ENCODE measurements at places on chromosomes 6 and 20.
A peak's percentile ranks its signal among the peaks of the same experiment; 100 is the strongest.

DNA sequence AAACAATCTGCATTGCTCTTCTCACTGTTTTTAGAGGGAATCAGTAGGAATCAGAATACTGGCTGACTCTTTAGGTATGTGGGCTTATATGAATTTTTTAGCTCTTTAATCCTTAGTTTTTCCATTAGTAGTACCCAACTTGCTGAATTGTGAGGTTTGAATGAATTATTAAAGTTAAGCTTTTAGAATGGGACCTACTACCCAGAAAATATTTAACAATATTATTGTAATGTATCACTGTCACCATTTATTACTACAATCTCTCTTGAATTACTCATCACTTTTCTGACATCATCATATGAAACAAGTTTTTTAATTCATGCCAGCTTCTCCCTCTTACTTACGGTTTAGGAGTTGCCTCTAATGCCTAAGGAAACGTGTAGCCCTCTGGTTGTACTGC is 212.7 kb downstream of the BCKDHB start:
- no peak for DNase-seq

DNA sequence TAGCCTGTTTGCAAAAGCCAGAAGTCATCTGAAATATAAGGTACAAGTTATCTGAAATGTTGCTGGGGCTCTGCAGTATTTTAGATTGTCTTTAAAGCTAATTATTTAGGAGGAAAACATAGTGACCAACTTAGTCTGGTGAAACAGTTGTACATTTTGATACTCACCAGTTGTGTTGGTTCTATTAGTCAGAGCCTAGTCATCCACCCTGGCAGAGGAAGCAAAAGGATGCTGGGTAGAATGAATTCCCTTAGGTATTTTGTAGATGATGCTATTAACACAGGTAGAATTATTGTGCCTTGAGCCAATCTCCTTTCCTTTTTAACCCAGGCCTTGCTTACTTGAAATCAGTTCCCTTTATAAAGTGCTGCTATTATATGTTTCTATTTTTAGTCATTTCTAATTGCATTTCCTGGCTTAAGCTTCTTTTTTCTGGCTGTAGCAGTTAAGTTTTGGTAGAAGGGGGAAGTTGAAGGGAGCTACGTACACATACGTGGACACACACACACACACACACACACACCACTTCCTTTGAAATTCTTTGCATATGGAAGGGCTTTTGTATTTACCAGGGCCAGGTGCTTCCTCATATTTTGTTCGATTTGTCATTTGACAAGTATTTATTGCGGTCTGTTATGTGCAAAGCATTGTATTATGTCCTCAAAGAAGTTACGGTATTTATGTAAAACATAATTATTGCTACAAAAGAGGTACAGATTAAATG is 82.4 kb downstream of the RTN4IP1 start:
- DNase-seq = no peak

DNA sequence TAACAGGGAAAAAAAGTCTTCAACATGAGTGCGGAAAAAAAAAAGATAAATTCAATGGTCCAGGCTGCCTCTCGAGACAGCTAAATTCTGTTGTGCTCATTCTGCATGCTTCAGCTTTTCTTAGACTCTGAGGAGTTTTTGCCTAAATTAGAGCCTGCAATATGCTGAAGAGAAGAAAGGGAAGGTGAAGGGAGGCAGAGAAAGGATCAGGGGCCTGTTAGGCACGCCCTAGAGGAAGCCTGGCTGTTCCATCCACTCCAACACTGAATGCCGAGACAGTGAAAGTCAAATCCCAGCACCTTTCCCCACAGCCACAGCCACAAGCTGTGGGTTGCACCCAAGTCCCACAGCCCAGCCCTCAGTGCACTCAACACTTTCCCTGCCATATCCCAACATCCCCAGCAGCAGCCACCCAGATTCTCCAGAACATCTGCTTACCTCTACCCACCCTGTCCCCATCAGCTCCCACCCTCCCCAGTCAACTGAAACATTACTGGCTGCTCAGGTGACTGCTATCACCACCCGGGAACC is 37.3 kb downstream of the PREX1 start:
- no peak for DNase-seq

GRCh38 chr6:56649782-56650181 is 7.1 kb upstream of the DST start:
- no peak for DNase-seq

DNA sequence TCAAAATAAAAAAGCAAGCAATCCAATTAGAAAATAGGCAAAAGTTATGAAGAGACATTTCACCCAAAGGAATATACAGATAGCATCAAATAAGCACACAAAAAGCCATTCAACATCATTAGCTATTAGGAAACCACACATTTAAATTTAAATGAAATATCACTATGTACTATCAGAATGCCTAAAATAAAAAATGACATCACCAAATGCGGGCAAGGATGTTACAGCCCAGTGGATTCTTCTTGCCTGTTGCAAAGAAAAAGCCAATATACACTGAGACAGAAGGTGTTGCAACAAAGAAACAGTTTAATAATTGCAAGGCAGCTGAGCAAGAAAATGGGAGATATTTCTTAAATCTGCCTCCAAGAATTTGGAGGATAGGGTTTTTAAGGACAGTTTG is 31.0 kb upstream of the MBOAT1 start:
- no peak for DNase-seq

DNA sequence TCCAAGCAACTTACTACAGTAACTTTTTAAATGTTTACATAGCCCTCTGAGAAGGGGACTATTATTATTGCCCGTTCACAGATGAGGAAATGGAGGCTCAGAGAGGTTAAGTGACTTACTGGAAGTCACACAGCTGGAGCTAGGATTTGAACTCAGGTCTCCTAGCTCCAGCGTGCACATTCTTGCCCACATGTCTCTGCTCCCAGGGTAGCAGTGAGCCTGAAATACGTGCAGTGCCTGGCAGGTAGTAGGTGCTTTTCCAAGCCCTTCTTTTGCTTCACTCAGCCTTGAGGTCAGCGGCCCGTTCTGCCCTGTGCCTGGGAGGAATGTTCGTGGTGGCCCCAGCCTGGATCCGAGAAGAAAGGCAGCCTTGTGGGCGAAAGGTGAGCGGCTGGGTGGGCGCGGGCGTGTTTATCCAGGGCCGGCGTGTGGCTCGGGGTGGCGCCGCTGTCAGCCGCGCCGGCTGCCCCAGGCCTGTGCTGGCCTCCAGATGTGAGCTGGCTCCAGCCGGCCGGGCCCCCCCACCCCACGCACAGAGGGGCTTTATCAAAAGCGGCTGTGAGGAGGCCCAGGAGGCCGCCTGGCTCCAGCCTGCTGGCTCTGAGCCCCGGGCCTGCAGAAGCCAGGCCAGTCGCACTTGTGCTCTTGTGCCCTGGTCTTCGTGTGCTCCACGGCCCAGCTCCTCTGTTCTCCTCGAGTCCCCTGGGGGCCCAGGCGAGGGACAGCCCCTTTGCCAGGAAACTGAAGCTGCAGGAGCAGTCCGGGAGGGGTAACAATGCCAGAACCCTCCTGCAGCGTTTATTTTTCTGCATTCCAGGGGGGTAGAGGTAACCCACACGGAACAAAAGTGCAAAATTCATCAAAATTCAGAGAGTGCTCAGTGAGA is 58.1 kb downstream of the UBE2V1 start:
- no peak for DNase-seq

- DNase-seq = no peak
Measured at GRCh38 chr6:84731901-84732300, 32.5 kb downstream of the TBX18 start.

DNA sequence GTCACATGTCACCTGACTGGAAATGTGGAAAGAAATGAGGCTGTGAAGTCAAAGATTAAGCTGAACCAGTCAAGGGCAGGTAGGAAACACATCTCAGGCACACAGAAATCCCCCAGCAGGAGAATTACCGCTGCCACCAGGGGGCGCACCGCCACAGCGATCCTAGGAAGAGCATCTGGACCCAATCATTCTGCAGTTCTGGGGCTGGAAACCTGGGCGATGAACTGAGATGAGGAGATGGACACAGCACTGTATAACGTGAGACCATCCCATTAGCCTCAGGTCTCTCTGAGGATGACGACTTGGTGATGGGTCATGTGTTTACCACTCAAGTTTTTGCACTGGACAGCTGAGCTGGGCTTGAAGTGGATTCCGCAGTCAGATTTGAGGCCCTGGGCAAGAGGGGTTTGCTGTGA is 6.5 kb upstream of the SLC24A3 start:
- peak; percentile 78 for DNase-seq

DNA sequence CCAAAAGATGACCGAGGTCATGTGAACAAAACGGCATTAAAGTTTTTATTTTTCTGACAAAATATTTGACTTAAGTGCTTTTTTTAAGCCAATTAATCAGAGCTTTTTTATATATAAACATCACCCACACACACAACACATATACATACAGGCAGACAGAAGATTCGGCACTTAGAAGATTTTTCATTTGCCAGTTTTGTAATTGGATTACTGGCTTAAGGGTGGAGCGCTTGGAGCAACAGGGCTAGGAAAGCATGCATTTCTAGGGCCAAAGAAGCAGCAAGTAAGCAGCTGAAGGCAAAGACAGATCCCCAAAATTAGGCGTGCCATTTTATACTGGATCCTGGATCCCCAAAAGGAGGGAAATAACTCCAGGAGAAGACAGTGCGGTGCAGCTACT is 30.3 kb downstream of the SAMD5 start:
- no peak for DNase-seq

GRCh38 chr6:6984585-6985366 is 123.0 kb upstream of the RREB1 start:
- DNase-seq = no peak

DNA sequence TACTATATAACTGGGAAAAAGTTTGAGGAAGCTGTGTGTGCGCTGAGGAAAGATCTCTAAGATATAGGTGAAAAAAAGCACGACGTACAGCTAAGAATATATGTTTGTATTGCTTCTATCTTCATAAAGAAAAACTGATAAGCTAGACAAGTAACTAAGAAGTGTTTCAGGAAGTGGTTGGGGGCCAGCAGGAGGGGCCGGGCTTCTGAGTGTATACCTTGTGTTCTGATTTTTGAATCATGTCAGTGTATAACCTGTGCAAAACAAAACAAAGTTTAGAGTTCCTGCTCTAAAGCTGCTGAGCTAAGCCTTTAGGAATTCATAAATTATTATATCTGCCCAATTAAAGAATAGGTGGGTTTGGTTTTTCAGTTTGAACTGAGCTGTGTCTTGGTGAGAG is 7.9 kb upstream of the OSER1 start:
- peak; percentile 48 for DNase-seq

- no peak for DNase-seq
Measured at GRCh38 chr6:70758883-70759282, 91.2 kb downstream of the SMAP1 start.

DNA sequence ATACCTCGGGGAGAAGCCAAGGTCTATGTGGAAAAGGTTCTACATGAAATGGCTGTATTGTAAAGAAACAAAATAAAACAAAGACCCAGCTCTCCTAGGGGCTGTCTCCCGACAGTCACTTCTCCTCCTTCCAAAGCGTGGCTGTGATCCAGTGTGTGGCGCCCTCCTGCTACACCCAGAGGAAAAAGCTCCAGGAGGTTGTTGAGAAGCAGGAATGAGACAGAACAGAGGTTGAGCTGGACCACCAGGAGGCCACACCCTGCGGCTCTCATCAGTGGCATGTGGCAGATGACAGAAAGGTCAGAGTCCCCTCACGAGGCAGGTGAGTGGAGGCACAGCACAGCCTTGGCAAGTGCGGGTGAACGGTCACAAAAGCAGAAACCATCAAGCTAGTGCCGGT is 236.0 kb downstream of the TBXT start:
- no peak for DNase-seq

DNA sequence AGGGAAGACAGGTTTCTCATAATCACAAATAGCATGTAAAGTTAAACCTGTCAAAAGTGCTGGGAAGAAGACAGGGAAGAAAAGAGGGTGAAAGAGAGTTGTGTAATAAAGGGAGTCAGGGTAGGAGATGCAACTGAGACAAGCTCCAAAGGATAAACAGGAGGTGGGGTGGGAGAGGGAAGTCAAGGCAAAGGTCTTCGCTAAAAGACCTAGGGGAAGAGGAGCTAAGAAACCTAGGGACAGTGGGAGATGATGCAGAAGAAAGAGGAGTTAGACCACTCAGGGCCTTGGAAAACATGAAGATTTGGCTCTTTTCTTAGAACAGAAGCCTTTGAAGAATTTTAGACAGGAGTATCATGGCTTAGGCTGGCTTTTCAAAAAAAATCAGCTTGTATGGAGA is 7.0 kb downstream of the PRR3 start:
- DNase-seq = no peak

DNA sequence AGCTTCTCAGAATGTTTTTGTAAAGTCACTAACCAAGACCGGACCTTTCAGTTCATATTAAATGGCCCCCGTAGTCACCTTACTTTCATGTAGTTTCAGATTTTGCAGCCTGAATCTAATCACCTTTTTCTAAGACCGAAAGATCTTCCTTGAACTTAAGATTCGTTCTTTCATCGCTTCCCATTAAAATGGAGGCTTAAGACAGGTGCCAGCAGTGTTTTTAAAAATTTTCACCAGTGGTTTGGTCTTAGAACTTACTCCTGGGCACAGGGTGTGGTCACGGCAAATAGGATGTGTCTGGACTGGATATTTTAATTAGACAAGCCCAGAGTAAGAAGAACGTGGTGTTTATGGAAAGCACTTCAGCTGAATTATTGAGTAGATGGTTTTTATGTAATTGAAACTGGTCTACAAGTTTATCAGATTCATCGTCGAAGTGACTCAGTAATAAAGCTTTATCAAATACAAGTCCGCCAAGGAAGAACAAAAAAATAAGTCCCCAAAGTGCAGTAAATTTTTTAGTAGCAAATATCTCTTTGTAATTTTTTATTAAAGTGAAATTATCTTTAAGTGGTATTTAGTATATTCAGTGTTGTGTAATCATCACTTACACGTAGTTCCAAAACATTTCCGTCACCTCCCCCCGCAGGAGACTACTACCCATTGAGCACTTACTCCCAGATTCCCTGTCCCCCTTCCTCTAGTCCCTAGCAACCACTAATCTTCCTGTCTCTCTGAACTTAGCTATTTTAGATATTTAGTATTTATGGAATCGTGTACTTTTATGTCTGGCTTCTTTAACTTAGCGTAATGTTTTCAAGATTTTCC is 868 bp downstream of the SRSF3 start:
- DNase-seq = no peak

DNA sequence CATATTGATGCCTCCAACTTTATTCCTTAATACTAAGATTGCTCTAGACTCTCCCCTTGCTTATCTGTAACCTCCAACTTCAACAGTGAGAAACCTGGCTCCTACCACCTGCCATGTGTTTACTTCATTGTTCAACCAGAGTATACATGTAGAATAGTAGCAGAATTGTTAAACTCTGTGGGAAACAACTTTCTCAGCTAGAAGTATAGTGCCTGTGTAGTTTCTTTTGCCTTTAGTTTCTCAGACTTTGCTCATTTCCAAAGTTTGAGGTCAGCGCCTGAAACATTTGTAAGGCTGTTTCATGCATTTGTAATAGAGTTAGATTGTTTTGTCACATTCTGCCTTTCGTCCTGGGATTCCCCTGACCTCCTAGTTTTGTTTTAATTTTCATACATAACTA is 34.9 kb upstream of the HECA start:
- DNase-seq = no peak

- DNase-seq = no peak
Measured at GRCh38 chr6:37779111-37779800, 40.3 kb upstream of the ZFAND3 start.

GRCh38 chr20:62900692-62901584 is 25.4 kb downstream of the DIDO1 start:
- no peak for DNase-seq

Measured in activated T-cell treated with anti-CD3 and anti-CD28 coated beads, Interleukin-2, amount 50 U/mL, for 48 hours (primary cell).